ENCODE measurements at places on chromosomes 2 and 18.
A peak's percentile ranks its signal among the peaks of the same experiment; 100 is the strongest.

DNA sequence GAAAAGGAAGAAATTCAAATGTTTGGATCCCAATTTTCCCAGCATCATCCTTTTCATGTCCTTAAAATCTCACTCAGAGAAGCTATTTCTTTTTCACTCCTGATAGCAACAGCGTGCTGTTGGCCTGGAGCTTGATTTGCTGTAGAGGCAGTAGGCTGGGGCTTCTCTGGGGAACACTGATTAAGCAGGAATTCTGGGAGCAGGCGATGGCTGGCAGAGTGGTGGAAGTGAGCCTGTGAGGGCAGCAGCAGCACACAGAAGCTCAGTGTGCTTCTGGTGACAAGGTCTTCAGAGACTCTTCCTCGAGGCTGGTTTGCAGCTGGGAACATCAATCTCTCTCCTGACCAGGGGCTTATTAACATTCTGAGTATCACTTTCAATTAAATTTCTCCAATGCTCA lies 284.6 kb downstream of the DPP10 start:
- DNase-seq, result no peak

DNA sequence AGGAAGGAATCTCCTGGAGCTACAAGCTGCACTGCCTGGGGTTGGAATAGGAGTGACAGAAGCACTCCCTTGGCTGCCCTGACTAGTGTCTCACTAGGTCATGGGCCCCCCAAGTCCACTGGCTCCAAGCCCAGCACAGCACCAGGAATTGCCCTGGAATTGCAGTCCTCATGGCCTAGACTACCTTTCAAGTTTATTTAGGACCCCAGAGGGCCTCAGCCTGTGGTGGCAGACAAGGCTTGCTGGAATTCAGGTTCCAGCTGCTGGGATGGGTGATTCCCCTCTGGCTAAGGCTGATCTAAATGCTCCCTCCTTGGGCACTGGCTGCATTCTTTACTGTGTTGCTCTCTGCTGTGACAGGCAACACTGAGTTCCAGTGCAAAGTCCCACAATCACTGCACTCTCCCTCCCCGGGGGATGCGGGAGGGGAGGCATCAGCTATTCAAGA lies 14.0 kb downstream of the STRADB start:
- DNase-seq, result peak; percentile 68

DNA sequence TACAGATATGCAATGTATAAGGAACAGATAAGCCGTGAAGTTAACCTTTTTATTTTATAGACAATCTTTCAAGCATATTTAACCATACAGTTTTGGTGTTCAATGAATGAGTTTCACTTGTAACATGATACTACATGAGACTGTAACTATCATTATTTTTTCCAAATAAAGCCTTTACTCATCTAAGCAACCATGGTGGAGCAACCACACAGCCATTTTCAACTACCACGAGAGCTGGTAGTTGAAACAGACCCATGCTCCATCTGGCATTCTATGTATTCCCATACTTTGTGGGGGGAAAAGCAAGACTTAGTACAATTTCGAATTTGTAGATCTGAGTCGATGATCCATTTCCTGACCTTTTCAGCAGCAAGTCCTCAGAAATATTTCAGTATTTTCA lies 159.3 kb upstream of the RND3 start:
- no peak for DNase-seq

DNA sequence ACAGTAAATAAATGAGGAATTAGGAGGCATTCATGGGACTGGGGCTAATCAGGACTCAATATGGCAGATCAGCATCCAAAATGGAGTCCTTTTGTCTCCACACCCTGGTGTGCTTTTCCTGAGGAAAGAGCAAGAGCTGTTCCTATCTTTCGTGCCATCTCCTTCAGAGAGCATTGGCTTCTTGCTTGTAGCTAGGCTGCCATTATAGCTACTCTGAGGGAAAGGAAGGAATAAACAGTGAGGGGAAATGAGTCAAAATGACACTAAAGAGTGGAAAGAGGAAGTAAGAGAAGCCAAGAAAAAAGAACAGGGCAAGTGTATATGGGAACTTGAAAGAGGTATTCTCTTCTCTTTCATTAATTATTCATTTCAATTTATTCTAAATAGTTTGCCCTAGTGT lies 8.4 kb upstream of the NMI start:
- DNase-seq, result no peak

GRCh38 chr2:223989856-223990232 lies 32.6 kb downstream of the MRPL44 start:
- no peak for DNase-seq

- peak; percentile 20 for DNase-seq
Observed at GRCh38 chr2:126761981-126762878, 106.3 kb downstream of the GYPC start.

DNA sequence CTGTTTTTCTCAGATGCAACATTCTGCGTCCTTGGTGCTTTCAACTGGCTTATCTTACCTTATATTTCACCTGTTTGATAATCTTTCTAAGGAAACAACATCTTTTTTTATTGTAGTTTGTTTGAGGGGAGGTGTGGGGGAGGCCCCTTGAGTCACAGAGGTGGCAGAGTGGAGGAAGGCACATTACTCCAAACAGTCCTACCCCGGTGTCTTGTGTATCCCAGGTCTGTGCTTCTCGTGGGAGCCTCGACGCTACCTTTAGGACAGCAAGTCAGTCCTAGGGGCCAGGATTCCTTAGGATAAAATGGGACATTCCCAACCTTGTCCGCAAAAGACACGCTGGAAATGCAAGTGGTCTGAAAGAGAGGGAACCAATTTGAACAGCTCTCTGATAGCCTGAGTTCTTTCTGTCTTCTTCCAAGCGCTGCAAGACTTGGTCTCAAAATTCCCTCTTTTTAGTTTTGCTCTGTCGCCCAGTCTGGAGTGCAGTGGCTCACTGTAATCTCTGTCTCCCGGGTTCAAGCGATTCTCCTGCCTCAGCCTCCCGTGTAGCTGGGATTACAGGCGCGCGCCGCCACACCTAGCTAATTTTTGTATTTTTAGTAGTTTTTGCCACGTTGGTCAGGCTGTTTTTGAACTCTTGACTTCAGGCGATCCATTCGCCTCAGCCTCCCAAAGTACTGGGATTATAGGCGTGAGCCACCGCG lies 4.0 kb downstream of the GATA6 start:
- DNase-seq, result peak; percentile 32

GRCh38 chr2:166775176-166775575 lies 113.1 kb upstream of the XIRP2 start:
- no peak for DNase-seq

DNA sequence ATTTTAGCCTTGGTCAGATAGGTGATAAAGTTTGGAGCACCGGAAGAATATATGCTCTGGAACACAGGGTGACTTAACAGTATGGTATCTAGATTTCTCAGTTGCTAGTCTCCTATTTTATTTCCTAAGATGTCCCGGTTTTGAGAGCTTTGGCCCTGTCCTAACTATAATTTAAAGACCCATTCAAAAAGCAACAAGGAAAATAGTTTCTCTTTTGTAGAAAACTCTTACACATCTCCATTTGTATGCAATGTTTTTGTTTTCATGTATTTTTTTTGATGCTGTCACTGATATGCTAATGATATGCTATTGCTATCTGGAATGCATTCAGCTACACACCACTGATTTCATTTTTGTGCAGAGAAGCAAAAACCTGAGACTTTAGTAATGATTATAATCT lies 237.8 kb downstream of the GPD2 start:
- DNase-seq, result no peak
